ENCODE measurements at places on chromosomes 13 and 19.

GRCh38 chr19:30690935-30691818 lies 319.0 kb downstream of the ZNF536 start:
- peaks cover 35% of the 10 kb centered on the region for H3K27me3 ChIP-seq
- H3K4me3 ChIP-seq: no peak overlapping the region
- H3K27ac ChIP-seq: no peak overlapping the region
- H3K36me3 ChIP-seq: no peaks in the 10 kb centered on the region
- H3K4me1 ChIP-seq: peaks cover 8% of the 10 kb centered on the region

GRCh38 chr19:32864318-32865007 lies 5.1 kb downstream of the SLC7A9 start:
- H3K27ac ChIP-seq: no peak overlapping the region
- DNase-seq: no peak
- H3K4me3 ChIP-seq: no peak overlapping the region

DNA sequence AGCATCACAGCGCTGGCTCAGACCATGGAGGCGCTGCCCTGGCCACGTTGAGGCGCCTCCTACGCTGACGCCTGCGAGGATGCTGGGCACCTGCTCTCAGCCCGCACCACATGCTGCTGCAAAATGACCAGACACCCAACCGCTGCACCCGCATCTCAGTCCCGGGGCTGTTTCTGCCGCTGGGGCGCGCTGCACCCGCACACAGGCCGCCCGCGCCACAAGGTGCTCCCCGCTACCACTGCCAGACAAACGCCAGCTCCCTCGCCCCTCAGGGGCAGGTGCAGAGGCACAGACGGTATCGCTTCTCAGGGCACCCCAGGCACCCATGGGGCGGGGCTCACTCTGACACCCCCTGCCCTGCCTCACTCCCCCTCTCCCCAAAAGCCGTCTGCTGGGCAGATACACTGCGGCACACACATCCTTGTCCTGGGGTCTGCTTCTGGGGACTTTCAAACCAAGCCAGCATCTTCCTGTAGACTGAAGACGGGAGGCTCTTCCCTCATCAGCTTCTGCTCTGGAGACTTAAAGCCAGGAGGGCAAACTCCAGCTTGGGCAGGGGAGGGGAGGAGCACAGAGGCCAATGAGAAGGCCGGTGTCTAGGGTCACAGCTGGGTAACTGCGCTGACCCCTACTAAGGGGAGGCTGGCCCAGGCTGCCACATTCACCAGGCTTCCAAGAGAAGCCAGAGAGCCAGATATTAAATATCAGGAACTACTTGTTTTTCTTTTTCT lies 16.3 kb downstream of the CHERP start:
- DNase-seq: no peak
- H3K36me3 ChIP-seq: peaks cover 42% of the 10 kb centered on the region
- H3K27ac ChIP-seq: no peak overlapping the region
- H3K4me1 ChIP-seq: no peaks in the 10 kb centered on the region
- H3K27me3 ChIP-seq: no peaks in the 10 kb centered on the region

DNA sequence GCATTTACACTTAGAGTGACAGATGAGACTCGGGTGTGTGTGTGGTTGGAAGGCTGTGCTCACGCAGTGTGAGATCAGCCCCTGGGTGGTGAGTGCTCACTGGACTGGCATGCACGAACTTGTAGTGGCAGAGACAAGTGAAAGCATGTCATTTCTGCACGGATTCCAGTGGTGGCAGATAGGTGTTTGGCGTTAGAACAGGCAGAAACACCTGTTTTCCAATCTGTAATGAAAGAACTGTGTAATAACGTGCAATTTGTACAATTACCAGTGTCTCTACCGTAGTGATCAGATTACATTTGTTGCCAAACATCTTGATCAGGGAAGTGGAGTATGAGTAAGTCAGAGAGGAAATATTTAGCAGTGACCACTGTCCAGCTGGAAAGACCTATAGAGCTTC lies 8.2 kb downstream of the LAMP1 start:
- peaks cover 7% of the 10 kb centered on the region for H3K36me3 ChIP-seq
- no peak for DNase-seq
- no peak overlapping the region for H3K27ac ChIP-seq
- no peak overlapping the region for H3K4me3 ChIP-seq

DNA sequence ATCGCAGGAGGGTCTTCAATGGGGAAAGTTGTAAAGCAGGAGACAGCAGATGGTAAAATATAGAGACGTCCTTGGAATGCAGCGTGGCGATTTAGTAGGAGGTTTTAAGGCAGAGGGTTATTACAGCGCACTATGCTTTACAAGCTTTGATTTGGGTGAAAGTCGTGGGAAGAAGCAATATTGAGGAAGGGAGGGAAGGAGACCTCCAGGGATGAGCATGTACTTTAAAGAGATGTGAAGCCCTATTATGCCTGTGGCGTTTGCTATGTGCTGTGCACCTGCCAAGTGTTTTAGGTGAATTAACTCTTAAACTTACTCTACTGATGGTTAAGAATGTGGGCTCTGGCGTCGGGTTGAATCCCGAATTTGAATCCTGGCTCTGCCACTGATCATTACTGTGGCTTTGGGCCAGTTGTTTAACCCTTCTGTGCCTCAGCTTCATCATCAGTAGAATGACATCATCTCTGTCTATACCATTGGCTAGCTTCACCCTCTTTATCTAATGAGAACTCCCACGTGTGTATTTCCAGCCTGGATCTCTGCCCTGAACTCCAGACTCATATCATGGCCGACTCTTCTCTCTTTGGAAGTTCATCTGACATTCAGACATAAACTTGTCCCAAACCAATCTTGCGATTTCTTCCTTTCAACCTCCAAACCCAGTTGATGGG lies 583 bp downstream of the CCDC61 start:
- H3K36me3 ChIP-seq: peaks cover 9% of the 10 kb centered on the region
- no peak overlapping the region for H3K27ac ChIP-seq
- DNase-seq: no peak
- no peak overlapping the region for H3K4me3 ChIP-seq

- H3K27me3 ChIP-seq: no peaks in the 10 kb centered on the region
- H3K36me3 ChIP-seq: no peaks in the 10 kb centered on the region
- no peak overlapping the region for H3K4me3 ChIP-seq
- DNase-seq: no peak
- no peaks in the 10 kb centered on the region for H3K4me1 ChIP-seq
Observed at GRCh38 chr13:47327861-47328260, 431.0 kb upstream of the HTR2A start.

GRCh38 chr13:113420232-113420631 lies 33.1 kb downstream of the ADPRHL1 start:
- no peaks in the 10 kb centered on the region for H3K27me3 ChIP-seq
- H3K4me3 ChIP-seq: no peak overlapping the region
- no peak overlapping the region for H3K27ac ChIP-seq
- H3K36me3 ChIP-seq: no peaks in the 10 kb centered on the region

DNA sequence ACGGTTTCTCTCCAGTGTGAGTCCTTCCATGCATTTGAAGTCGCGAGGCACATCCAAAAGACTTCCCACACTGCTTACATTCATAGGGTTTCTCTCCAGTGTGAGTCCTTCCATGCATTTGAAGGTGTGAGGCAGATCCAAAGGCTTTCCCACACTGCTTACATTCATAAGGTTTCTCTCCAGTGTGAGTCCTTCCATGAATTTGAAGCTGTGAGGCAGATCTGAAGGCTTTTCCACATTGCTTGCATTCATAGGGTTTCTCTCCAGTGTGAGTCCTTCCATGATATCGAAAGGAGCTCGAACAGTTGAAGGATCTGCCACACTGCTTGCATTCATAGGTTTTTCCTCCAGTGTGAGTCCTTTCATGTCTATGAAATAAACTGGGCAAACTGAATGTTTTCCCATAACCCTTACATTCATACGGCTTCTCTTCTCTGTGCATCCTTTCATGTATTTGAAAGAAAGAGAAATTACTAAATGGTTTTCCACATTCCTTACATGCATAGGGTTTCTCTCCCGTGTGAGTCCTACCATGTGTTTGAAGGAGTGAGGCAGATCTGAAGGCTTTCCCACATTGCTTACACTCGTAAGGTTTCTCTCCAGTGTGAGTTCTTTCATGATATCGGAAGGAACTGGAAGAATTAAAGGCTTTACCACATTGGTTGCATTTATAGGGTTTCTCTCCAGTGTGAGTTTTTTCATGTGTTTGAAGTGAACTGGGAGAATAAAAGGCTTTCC lies 20.3 kb downstream of the ZNF433 start:
- H3K27me3 ChIP-seq: no peaks in the 10 kb centered on the region
- H3K27ac ChIP-seq: no peak overlapping the region
- peaks cover 66% of the 10 kb centered on the region for H3K36me3 ChIP-seq
- H3K4me1 ChIP-seq: no peaks in the 10 kb centered on the region
- no peak for DNase-seq
- no peak overlapping the region for H3K4me3 ChIP-seq

GRCh38 chr19:55625004-55625326 lies 599 bp upstream of the ZNF784 start:
- H3K4me3 ChIP-seq: peak overlapping the region; percentile 91
- peaks cover 8% of the 10 kb centered on the region for H3K36me3 ChIP-seq
- no peak for DNase-seq
- peaks cover 12% of the 10 kb centered on the region for H3K27me3 ChIP-seq

GRCh38 chr13:45748941-45749759 lies 47.0 kb downstream of the CBY2 start:
- H3K27me3 ChIP-seq: no peaks in the 10 kb centered on the region
- no peak overlapping the region for H3K4me3 ChIP-seq
- no peak overlapping the region for H3K27ac ChIP-seq
- no peaks in the 10 kb centered on the region for H3K36me3 ChIP-seq
- no peak for DNase-seq
- H3K4me1 ChIP-seq: no peaks in the 10 kb centered on the region

DNA sequence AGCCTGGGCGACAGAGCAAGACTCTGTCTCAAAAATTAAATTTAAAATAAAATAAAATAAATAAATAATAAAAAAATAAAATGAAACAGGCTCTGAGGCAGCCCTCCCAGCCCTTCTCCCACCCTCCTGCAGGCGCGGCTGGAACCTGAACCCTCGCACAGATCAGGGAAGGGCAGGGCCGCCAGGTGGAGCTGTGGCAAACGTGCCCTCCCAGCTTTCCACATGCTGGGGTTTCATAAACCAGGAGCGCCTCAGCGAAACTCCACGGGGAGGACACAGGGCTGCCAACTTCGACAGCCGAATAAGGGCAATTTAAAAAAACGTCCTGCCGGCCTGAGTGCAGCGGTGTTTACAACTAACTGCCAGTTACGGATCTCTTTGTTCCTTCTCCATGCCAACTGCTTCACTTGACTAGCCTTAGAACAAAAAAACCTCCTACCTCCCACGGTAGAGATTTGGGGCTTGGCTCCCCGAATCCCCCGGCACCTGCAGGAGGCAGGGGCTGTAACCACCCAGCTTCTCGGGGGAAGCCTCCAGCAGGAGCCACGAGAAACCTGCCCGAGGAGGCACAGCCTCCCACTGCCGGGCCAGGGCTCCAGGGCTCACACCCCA lies 15.9 kb downstream of the ZNF787 start:
- H3K27ac ChIP-seq: no peak overlapping the region
- no peaks in the 10 kb centered on the region for H3K27me3 ChIP-seq
- no peak overlapping the region for H3K4me3 ChIP-seq

DNA sequence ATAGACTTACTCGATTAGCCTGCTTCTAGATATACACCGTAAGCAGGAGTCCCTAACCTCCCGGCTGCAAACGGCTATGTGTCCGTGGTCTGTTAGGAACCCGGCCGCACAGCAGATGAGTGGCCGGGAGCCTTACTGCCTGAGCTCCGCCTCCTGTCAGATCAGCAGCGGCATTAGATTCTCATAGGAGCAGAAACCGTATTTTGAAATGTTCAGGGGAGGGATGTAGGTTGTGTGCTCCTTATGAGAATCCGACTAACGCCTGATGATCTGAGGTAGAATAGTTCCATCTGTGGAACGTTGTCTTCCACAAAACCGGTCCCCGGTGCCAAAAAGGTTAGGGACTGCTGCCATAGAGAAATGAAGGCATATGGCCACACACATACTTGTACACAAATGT lies 1491.9 kb downstream of the SLITRK5 start:
- no peaks in the 10 kb centered on the region for H3K36me3 ChIP-seq
- no peak overlapping the region for H3K4me3 ChIP-seq
- H3K27me3 ChIP-seq: no peaks in the 10 kb centered on the region
- no peak for DNase-seq

GRCh38 chr13:110572778-110573118 lies 11.2 kb upstream of the RAB20 start:
- no peak overlapping the region for H3K4me3 ChIP-seq
- no peaks in the 10 kb centered on the region for H3K36me3 ChIP-seq
- DNase-seq: no peak
- peaks cover 37% of the 10 kb centered on the region for H3K27me3 ChIP-seq
- peaks cover 12% of the 10 kb centered on the region for H3K4me1 ChIP-seq

DNA sequence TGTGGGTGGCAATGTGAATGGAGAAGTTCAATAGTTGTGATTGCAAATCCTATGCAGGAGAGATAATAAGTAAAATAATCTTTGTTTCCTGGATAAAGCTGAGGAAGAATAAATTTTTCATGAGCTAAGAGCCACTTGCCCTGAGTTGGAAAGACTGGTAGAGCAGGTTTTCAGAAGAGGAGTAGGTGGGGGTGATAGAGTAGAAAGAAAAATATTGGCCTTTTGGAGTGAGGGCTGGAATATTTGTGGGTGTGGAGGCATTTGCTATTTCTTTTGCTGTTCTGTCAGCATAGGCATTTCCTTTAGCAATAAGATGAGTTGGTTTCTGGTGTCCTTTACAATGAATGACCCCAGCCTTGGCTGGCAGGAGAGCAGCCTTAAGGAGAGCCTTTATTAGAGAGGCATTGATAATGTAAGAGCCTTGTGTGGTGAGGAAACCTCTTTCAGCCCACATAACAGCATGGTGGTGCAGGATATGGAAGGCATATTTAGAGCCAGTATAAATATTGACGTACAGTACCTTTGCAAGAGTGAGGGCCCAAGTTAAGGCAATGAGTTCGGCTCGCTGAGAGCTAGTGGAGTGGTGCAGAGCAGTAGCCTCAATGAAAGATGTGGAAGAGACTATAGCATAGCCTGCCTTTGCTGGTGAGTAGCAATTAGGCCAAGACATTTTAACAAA lies 11.6 kb upstream of the ZNF431 start:
- no peaks in the 10 kb centered on the region for H3K27me3 ChIP-seq
- peaks cover 1% of the 10 kb centered on the region for H3K4me1 ChIP-seq
- peaks cover 2% of the 10 kb centered on the region for H3K36me3 ChIP-seq
- no peak overlapping the region for H3K27ac ChIP-seq

- H3K36me3 ChIP-seq: no peaks in the 10 kb centered on the region
- H3K4me1 ChIP-seq: no peaks in the 10 kb centered on the region
- no peak for DNase-seq
- H3K4me3 ChIP-seq: no peak overlapping the region
- H3K27me3 ChIP-seq: no peaks in the 10 kb centered on the region
Observed at GRCh38 chr13:32135655-32136054, 104.1 kb downstream of the FRY start.

- no peak for DNase-seq
- no peaks in the 10 kb centered on the region for H3K4me1 ChIP-seq
- H3K36me3 ChIP-seq: no peaks in the 10 kb centered on the region
- H3K4me3 ChIP-seq: no peak overlapping the region
Observed at GRCh38 chr13:66339214-66339613, 890.9 kb downstream of the PCDH9 start.

DNA sequence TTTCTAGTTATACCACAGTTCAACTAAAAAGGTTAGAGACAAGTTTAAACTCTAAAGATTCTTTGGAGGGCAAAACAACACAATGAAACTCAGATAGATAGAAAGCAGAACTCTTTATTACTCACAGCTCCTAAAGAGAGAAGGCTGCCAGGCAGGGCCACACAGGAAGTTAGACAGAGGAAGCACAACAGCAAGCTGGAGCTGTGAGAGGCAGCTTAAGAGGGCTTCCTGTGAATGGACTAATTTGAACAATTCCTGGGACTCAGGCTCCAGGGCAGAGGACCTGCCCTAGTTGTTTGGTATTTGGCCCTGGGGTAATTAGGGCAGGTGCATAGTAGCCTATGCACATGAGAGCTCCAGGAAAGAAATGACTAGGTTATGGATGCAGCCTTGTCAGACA lies 803.6 kb downstream of the DIAPH3 start:
- no peaks in the 10 kb centered on the region for H3K36me3 ChIP-seq
- H3K4me1 ChIP-seq: peaks cover 2% of the 10 kb centered on the region
- H3K4me3 ChIP-seq: no peak overlapping the region
- no peak overlapping the region for H3K27ac ChIP-seq
- DNase-seq: peak; percentile 7
